Type B pancreatic cell (in vitro differentiated cells): ENCODE measurements at places on chromosomes 5 and 9. TPM values are rescaled to one million over a fixed set of nuclear protein-coding genes. Genes with fewer than 3 reads are reported as not detected.

The SLC4A9 gene
- total RNA-seq: 0.17 TPM in 1 of 2 replicates, not detected in the other

GRCh38 chr9:129221979-129222635 lies 44.0 kb upstream of the IER5L start:
- no peak overlapping the region for H3K4me3 ChIP-seq
- no peaks in the 10 kb centered on the region for H3K36me3 ChIP-seq

GRCh38 chr5:79333852-79334557 lies 98.1 kb downstream of the JMY start:
- no peak overlapping the region for H3K4me3 ChIP-seq
- peaks cover 7% of the 10 kb centered on the region for H3K36me3 ChIP-seq
- no peak overlapping the region for H3K27ac ChIP-seq
- no peaks in the 10 kb centered on the region for H3K4me1 ChIP-seq

DNA sequence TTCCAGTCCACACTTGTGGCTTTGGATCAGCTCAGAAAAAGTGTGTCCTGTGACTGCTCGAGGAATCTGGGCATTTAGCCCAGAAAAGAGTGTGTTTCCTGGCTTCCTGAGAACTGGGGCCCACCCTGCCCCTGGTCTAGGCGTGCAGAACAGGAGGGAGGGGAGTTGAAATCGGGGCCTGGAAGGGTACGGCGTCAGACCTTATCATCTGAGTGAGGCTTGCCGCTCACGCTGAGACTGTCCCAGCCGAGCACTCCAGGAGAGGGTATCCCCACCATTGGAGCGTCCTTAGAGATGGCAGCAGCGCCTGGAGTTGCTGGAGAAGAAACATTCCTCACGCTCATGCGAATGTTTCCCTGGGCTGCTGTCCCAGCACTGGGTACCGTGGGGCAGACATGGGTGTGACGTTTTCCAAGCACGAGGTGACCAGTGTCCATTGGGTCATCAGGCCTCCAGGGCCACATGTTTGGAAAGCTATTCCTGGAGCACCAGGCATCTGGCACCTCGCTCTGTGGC lies 22.5 kb downstream of the NEK6 start:
- no peak overlapping the region for H3K4me3 ChIP-seq
- peaks cover 8% of the 10 kb centered on the region for H3K4me1 ChIP-seq
- H3K27me3 ChIP-seq: no peaks in the 10 kb centered on the region
- no peaks in the 10 kb centered on the region for H3K36me3 ChIP-seq

DNA sequence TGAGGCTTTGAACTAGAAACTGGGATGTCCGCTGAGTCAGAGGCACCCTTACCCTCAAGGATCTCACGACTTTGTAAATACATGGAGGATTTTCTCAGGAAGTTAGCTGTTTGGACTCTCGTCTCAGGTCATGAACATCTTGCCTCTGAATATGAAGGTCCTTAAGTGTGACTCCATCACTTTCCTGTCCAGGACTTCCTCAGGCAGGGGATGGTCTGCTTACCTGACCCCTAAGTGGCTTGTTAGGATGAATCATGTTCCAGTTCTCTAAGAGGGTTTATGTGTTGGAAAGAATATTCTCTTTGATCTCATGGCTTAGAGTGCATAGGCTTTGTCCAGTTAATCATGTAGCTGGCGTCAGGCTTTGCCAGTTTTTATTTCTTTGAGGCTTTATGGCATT lies 511.7 kb upstream of the KLF4 start:
- H3K27ac ChIP-seq: no peak overlapping the region
- peaks cover 35% of the 10 kb centered on the region for H3K27me3 ChIP-seq
- no peak overlapping the region for H3K4me3 ChIP-seq
- DNase-seq: no peak
- H3K36me3 ChIP-seq: no peaks in the 10 kb centered on the region
- no peaks in the 10 kb centered on the region for H3K4me1 ChIP-seq

GRCh38 chr5:151451626-151452520 lies 4.5 kb downstream of the SLC36A1 start:
- H3K4me3 ChIP-seq: peak overlapping the region; percentile 2
- peak overlapping the region; percentile 28 for H3K27ac ChIP-seq
- no peak for DNase-seq
- no peaks in the 10 kb centered on the region for H3K36me3 ChIP-seq
- H3K4me1 ChIP-seq: peaks cover 28% of the 10 kb centered on the region

The WDR38 gene
- total RNA-seq: 0.75 TPM in 1 of 2 replicates, not detected in the other

The DIPK1B gene
- 40.8 and 48.7 TPM in 2 replicates for total RNA-seq

GRCh38 chr9:133043449-133044035 lies 12.7 kb downstream of the GTF3C5 start:
- no peak for DNase-seq
- no peaks in the 10 kb centered on the region for H3K27me3 ChIP-seq
- no peaks in the 10 kb centered on the region for H3K4me1 ChIP-seq

The DNAH5 gene
- 0.43 and 1.2 TPM in 2 replicates for total RNA-seq

DNA sequence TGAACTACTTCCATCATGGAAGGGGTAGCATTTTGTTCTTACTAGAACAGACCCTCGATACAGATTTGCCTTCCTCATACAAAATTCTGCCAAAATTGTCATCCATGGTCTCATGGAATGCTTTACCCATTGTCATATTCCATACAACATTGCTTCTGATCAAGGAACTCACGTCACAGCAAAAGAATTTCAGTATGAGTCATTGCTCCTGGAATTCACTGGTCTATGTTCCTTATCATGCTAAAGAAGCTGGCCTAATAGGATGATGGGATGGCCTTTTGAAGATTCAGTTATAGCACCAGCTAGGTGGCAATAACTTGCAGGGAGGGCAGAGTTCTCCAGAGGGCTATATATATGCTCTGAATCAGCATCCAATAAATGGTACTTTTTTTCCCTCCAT lies 18.2 kb upstream of the FNIP1 start:
- no peaks in the 10 kb centered on the region for H3K36me3 ChIP-seq
- no peak for DNase-seq
- H3K27me3 ChIP-seq: peaks cover 3% of the 10 kb centered on the region
- no peak overlapping the region for H3K27ac ChIP-seq
- H3K4me3 ChIP-seq: no peak overlapping the region
- no peaks in the 10 kb centered on the region for H3K4me1 ChIP-seq

GRCh38 chr5:123150089-123150488 lies 61.0 kb downstream of the PRDM6 start:
- no peak for DNase-seq
- H3K4me3 ChIP-seq: no peak overlapping the region
- H3K27ac ChIP-seq: no peak overlapping the region
- H3K27me3 ChIP-seq: peaks cover 3% of the 10 kb centered on the region
- peaks cover 29% of the 10 kb centered on the region for H3K4me1 ChIP-seq

DNA sequence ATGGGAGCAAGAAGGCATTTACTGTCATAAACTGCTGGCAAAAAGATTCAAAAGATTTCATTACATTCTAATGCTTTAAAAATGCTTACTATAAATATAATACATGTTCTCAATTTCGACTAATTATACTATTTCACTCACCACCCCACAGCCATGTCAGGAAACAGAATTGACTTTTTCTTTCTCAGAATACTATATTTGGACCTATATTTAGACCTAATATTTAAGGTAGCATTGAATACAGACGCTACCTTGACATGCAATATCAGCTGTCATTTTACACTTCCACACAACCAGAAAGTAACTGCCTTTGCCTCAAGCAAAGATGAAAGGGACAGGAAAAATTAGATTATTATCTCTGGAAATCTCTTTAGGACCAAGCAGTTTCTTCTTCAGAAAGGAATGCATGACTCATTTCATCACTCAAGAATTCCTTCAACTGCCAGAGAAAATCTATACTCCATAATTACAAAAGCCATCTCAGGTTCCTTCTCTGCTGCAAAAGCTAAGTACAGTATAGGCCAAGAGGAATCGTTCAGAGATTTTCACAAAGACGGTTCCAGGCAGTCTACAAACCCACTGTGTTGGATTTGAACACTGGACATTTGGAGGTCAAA lies 11.8 kb upstream of the UBE2QL1 start:
- no peak overlapping the region for H3K27ac ChIP-seq
- peaks cover 45% of the 10 kb centered on the region for H3K27me3 ChIP-seq
- H3K36me3 ChIP-seq: no peaks in the 10 kb centered on the region
- DNase-seq: no peak
- no peaks in the 10 kb centered on the region for H3K4me1 ChIP-seq
- no peak overlapping the region for H3K4me3 ChIP-seq

DNA sequence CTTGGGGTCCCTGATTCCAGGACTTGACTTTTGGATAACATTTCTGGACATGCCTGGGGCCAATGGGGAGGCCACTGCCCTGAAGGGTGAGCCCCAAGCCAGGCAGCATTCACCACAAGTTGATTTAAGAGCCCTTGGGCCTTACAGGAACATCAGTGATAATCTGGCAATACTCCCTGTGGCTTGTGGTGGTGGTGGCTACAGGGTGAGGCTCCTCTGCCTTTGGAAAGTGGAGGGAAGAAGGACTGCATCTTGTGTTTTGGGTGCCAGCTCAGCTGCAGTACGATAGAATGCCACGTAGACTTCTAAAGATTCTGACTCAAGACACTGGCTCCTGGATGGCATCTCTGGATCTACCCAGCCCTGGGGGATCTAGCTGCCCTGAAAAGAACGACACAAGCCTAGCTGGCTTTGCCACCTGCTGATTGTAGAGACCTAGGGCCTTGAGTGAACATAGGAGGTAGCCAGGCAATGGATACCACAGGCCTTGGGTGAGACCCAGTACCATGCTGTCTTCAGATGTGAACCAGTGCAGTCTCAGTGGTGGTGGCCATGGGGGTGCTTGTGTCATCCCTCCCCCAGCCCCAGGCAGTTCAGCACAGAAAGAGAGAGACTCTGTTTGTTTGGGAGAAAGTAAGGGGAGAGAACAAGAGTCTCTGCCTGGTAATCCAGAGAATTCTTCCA lies 79.0 kb upstream of the DAP start:
- no peaks in the 10 kb centered on the region for H3K27me3 ChIP-seq
- H3K27ac ChIP-seq: no peak overlapping the region
- no peak overlapping the region for H3K4me3 ChIP-seq
- no peaks in the 10 kb centered on the region for H3K4me1 ChIP-seq
- DNase-seq: no peak
- no peaks in the 10 kb centered on the region for H3K36me3 ChIP-seq

GRCh38 chr5:26205121-26205520 lies 833.3 kb downstream of the CDH9 start:
- no peaks in the 10 kb centered on the region for H3K36me3 ChIP-seq
- H3K27me3 ChIP-seq: no peaks in the 10 kb centered on the region
- DNase-seq: no peak
- H3K27ac ChIP-seq: no peak overlapping the region
- H3K4me3 ChIP-seq: no peak overlapping the region

DNA sequence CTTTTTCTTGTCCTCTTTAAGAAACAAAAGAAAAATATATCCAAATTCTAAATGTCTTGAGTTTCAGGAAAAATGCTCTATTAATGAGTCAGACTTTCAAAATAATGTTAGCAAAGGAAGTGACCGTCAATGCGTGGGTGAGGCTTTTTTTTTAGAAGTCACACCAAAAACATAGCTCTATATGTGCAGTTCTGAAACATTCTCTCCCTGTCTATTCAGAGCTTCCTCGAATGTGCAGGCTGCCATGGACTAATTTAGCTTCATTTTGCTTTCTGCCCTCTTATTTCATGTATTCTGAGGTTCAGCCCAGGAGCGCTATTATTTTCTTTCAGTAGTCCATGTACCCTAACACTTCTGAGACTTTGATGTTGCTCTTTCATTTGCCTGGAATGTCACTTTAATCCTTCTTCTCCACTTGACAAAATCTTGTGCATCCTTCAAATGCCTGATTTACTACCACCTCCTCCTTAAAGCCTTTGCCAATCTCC lies 72.5 kb upstream of the RASA1 start:
- no peaks in the 10 kb centered on the region for H3K36me3 ChIP-seq
- H3K27me3 ChIP-seq: no peaks in the 10 kb centered on the region
- no peaks in the 10 kb centered on the region for H3K4me1 ChIP-seq
- DNase-seq: no peak
- H3K27ac ChIP-seq: no peak overlapping the region

The DEPDC1B gene
- 14.0 and 29.1 TPM in 2 replicates for total RNA-seq

DNA sequence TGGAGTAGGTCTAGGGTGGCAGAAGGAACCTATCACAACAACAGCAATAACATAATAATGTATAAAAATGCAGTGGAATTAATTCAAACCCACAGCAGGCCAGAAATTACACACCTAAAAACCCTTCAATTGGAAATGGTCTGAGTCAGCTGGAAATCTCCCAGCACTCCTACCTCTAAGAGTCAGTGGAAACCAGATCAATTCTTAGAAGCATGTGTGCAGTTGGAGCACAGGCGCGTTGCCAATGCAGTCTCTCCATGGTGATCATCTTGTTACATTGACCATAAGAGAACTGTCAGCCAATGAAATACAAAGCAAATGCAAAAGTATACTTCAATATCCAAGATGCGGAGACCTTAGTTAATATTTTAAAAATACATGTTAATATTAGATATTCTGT lies 15.1 kb upstream of the CSNK1G3 start:
- no peak overlapping the region for H3K4me3 ChIP-seq
- H3K27ac ChIP-seq: no peak overlapping the region
- H3K36me3 ChIP-seq: no peaks in the 10 kb centered on the region
- H3K27me3 ChIP-seq: no peaks in the 10 kb centered on the region
- no peak for DNase-seq
- H3K4me1 ChIP-seq: no peaks in the 10 kb centered on the region

GRCh38 chr5:170329524-170329923 lies 31.9 kb upstream of the LCP2 start:
- peaks cover 13% of the 10 kb centered on the region for H3K27me3 ChIP-seq
- no peak overlapping the region for H3K27ac ChIP-seq
- H3K4me1 ChIP-seq: peaks cover 23% of the 10 kb centered on the region
- H3K36me3 ChIP-seq: no peaks in the 10 kb centered on the region
- no peak overlapping the region for H3K4me3 ChIP-seq

The MAML1 gene
- 32.9 and 42.6 TPM in 2 replicates for total RNA-seq

DNA sequence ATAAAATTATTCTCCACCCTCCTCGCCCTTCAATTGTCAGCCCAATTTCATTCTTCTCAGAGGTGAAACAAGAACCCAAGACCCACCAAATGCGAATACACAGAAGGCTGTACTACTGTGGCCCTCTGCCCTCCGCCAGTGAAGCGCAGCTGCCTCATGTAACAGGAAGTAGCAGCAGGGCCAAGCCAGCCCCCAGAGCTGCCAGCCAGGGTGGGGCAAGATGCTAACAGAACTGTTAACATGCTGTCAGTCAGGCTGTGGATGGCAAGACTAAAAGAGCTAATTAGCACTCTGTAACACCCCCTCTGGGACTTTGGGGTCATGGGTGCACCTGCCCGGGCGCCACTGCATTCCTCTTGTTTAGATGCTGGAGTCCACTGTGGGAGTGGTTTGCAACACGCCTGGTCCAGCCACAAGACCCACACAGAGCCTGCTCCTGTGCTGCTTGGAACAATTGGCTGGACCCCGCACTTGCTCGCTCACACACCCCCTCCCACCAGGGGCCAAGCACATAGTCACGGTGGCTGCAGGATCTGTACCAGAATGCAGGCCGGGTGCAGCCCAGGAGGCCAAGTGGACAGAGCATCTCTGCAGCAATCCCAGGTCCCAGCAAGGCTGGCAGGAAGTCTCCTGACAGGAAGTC lies 14.5 kb upstream of the HEXB start:
- H3K36me3 ChIP-seq: no peaks in the 10 kb centered on the region
- no peak overlapping the region for H3K4me3 ChIP-seq
- DNase-seq: no peak
- no peak overlapping the region for H3K27ac ChIP-seq
- no peaks in the 10 kb centered on the region for H3K27me3 ChIP-seq

The P4HA2 gene
- total RNA-seq: 38.5 and 56.3 TPM in 2 replicates

GRCh38 chr9:99037769-99038483 lies 67.0 kb upstream of the TGFBR1 start:
- no peak overlapping the region for H3K4me3 ChIP-seq
- H3K27ac ChIP-seq: no peak overlapping the region
- peaks cover 9% of the 10 kb centered on the region for H3K4me1 ChIP-seq
- no peaks in the 10 kb centered on the region for H3K36me3 ChIP-seq
- DNase-seq: no peak

- H3K27ac ChIP-seq: peak overlapping the region; percentile 50
- no peaks in the 10 kb centered on the region for H3K36me3 ChIP-seq
- DNase-seq: no peak
- H3K4me1 ChIP-seq: peaks cover 17% of the 10 kb centered on the region
- H3K4me3 ChIP-seq: no peak overlapping the region
Measured at GRCh38 chr5:134100283-134101091, 14.0 kb upstream of the TCF7 start.

The MTREX gene
- 66.0 and 77.5 TPM in 2 replicates for total RNA-seq

The RPS14 gene
- 2,469 and 2,543 TPM in 2 replicates for total RNA-seq

The C6 gene
- 1.2 and 2.3 TPM in 2 replicates for total RNA-seq
